ENCODE measurements at places on chromosomes 12 and 14. TPM values are rescaled to one million over a fixed set of nuclear protein-coding genes. Genes with fewer than 3 reads are reported as not detected.

Gene SLC38A1
- 45.5 TPM for total RNA-seq

Gene JKAMP
- total RNA-seq: 100 TPM

Gene RNASE4
- 44.2 TPM for total RNA-seq

Gene PLEKHH1
- 0.26 TPM for total RNA-seq

Gene STK38L
- 24.6 TPM for total RNA-seq

Gene CCDC92
- 20.9 TPM for total RNA-seq

Gene RNF212B
- not detected for total RNA-seq

Gene CHST11
- total RNA-seq: 8.3 TPM

Gene KRT73
- total RNA-seq: not detected

Gene MANSC1
- total RNA-seq: 6.8 TPM

Gene SPIC
- total RNA-seq: not detected

Gene PTCSC3
- total RNA-seq: not detected

Gene RPGRIP1
- total RNA-seq: not detected

Gene LIN52
- 8.6 TPM for total RNA-seq

Gene CACNA1C
- 13.9 TPM for total RNA-seq

Gene BATF
- total RNA-seq: 1.8 TPM

All from aortic smooth muscle cell (primary cell).